ENCODE measurements at places on chromosomes 2 and 18.
A peak's percentile ranks its signal among the peaks of the same experiment; 100 is the strongest.

DNA sequence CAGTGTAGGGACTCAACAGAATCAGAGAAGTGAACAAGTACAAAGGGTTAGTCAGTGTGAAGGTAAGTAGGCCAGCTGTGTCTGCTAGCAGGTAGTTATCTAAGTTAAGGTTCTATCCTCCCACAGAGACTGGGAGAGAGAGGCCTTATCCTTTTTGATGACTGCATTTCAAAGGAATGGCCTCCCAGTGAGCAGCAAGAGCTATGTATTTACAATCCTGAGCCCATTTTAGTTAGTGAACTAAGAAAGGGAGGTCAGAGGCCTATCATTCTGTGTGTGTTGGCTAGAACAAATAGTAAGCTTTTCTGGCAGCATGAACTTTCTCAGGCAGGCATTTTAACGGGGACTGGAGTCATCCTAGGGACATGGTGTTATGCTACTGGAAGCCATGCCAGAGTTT lies 182.9 kb downstream of the VWC2L start:
- peak; percentile 72 for DNase-seq

DNA sequence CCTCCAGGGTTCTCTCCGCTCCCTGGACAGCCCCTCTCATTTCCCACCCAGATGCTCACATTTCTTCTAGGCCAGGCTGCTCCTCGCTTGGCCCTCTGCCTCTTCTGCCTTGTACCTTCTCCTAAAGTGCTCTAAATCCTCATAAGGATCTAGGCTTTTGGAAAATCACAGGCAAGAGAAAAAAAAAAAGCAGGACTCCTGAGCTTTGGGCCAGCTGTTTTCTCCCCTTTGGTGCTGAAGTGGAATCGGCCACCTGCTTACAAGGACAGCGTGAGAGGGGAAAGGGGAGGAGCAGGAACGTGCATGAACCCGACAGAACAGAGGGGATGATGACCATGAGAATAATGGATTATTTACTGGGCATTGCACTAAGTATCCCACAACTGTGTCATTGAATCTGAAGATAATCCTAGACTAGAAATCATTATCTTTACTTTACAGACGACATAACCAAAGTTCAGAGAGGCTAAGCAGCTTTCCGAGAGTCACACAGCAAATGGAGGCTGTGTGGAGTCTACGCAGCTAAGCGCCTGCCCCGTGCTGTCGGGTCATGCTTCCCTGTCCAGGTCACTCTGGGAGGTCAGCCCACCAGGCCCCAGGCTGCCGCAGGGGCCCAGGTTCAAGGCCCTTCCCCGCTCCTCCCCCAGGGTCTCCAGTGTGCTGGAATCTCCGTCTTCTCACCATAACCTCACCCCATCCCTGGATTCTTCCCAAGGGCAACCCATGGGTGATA lies 141.9 kb downstream of the PXDN start:
- peak; percentile 44 for DNase-seq

DNA sequence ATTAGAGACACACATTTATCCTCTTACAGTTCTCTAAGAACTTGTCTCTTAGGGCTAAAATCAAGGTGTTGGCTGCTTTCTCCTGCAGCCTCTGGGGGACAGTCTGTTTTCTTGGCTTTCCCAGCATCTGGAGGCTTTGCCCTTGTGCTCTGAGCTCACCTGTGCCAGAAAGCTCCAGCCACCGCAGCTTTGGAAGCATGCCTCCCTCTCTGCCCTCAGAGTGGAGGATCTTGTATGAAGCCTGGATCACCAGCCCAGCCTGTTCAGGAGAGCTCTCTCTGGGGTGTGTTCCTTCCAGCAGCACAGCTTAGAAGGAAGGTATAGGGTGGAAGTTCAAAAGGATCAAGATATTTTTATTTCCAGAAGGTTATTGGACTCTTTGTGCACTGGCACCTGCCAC lies 53.1 kb upstream of the TPO start:
- no peak for DNase-seq

DNA sequence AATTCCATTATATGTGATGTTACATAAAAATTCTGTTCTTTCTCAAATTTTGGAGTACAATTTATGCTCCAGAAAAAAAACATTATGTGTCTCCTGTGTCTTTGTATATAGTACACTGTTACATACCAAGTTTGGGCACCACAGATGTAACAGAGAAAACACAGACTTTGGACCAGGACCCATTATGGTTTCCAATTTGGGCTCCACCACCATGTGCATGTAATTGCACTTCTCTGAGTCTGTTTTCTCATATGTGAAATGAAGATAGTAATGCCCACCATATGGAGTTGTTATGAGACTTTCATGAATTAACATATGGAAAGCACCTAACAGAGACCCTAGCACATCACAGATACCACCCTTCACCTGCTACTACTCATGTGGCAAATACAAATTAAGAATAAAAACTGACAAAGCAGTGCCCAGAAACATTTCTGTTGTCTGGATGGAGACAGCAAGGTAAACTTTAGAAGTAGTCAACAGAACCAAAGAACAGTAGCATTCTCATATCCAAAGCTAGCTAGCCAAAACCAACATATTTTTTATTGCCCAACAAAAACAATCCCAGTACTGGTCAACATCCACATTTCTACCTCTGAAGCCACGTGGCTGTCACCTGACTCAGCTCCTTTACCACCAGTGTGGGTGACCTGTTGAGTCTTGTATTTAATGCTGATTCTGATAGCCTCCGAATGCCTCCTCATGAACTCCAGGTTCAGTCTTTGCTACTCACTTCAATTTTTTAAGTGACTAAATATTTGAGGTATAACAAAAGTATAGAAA lies 42.9 kb downstream of the ANTXR1 start:
- no peak for DNase-seq

DNA sequence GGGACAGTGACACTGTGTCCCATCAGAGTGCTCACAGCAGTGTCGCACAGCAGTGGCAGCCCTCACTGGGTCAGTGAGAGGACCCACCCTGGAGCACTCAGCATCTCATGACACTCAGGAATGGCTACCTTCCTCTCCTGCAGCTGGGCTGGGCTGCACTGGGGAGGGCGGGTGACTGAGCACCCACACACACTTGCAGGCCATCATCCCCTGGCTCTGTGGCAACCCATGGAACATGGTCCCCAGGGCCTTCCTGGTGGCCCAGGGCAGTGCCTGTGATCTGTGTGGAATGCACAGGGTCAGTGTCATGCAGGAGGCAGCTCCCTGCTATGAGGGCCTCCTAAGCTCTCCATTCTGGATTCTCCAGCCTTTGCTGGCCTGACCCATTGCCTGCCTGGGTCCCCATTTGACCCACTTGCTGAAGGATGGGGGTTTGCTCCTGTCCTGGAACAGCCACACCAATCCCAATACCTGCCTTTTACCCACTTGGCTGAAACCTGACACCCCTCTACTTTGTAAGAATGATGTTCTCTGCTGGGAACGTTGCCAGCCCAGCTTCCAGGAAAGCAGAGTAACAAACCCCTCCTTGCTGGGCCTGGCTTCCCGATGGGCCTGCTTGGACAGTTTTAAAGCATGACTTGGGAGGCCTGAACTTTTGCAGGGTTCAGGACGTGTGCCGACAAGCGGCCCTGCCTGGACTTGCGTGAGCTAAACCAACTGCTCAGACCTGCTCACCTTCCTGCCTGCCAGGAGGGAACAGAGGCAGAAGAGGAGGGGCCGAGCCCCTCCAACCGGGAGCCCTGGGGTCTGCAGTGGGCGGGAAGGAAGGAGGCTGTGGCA lies 13.7 kb downstream of the HS6ST1 start:
- peak; percentile 97 for DNase-seq

- no peak for DNase-seq
These were observed 809.0 kb upstream of the FAM98A start for GRCh38 chr2:34408100-34408499.

- peak; percentile 92 for DNase-seq
These were observed 70.5 kb upstream of the ZNF516 start for GRCh38 chr18:76565238-76566173.

- peak; percentile 60 for DNase-seq
These were observed 82.2 kb downstream of the CHRNA1 start for GRCh38 chr2:174682007-174682577.

GRCh38 chr18:57748770-57749603 lies 54.1 kb downstream of the ATP8B1 start:
- DNase-seq = peak; percentile 54

DNA sequence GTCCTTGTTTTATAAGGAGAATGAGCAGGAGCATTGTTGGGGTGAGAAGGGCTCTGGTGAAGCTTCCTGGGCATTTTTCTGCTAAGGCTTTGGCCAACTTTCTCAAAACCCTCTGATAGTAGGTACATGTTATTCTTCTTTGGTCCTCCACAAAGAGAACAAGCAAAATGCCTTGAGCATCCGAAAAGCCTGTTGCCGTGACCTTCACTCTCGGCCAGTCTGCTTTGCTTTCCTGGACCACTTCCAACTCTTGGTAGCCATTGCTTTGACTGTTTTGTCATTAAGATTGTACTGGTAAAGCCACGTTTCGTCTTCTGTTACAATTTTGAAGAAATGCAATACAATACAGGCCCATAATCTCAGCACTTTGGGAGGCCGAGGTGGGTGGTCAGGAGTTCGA lies 27.4 kb upstream of the ALLC start:
- no peak for DNase-seq

DNA sequence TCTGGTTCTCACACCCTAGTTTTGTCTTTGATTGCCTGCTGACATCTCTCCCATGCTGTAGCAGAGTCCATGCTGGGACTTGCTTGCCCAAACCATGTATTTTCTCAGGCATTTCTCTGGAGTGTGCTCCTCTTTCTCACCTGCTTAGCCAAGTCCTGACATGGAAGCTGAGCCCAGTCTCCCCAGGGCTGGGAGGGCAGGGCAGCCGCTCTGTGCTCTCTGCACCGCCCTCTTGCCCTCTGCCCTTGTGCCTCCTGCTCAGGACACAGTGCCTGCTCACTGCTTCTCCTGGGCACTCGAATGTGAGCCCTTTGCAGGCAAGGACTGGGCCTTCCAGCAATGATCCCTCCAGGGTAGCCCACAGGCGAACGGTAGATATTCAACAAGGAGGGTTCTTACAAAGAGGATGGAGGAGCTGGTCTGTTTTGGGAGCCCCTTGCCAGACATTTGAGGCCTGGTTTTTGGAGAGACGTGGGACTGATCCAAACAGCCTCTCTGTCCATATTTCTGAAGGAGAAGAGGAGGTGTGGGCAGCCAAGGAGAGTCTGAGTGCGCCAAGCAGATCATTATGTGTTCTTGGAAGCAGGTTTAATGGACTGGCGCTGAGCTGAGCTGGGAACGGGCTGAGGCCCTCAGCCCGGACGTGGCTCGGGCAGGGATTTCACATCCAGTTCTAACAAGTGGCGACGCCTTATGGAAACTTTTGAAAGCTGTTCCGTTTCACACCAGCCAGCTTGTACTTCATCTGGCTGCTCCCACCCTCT lies 4.0 kb downstream of the SLC14A2 start:
- DNase-seq = no peak

- DNase-seq = no peak
These were observed 17.2 kb downstream of the CNDP1 start for GRCh38 chr18:74551452-74551851.

DNA sequence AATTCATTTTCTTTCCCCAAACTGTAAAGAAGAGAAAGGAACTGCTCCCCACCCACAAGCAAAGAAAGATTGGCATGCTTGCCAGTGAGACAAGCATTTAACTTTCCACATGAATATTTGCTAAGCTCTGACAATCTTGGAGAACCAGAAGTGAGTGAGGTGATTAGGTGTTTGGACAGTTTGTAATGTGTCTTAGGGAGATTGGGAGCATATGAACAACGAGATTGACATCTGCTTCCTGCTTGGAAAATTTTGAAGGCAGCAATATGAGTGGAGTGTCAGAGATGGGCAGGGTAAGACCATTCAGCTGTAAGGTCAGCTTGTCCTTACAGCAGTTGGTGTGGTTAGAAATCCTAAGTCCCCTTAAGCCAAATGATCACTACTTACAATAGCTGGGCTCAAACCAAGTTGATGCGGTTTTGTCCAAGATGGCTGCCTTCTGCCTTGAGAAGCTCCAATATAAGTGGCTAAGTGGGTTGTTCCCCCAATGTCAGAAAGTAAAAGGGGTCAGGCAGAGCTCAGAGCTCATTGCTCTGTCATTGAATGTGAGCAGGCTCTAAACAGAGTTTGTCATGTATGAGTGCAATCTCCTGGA lies 36.0 kb upstream of the GALNT5 start:
- no peak for DNase-seq

GRCh38 chr2:7619203-7619970 lies 702.2 kb downstream of the RNF144A start:
- DNase-seq = no peak
